Bronchial smooth muscle cell (primary cell): ENCODE measurements at places on chromosomes 2 and 18. TPM values are rescaled to one million over a fixed set of nuclear protein-coding genes. Genes with fewer than 3 reads are reported as not detected.

Gene LOXHD1
- total RNA-seq = not detected in 2 replicates

Gene C2orf72
- 0.09 TPM in 1 of 2 replicates, not detected in the other for total RNA-seq

Gene ZCCHC2
- 2.4 and 4.7 TPM in 2 replicates for total RNA-seq

Gene ALMS1
- 8.2 and 9.4 TPM in 2 replicates for total RNA-seq

Gene IL36G
- total RNA-seq = not detected in 2 replicates

Gene TFCP2L1
- total RNA-seq = not detected in 2 replicates

Gene GRP
- not detected in 2 replicates for total RNA-seq

Gene NT5C1B
- not detected in 2 replicates for total RNA-seq

Gene C2orf66
- total RNA-seq = under 0.01 TPM in 1 of 2 replicates, not detected in the other

Gene PCARE
- not detected in 2 replicates for total RNA-seq

Gene AKAIN1
- total RNA-seq = not detected in 2 replicates

Gene DLGAP1
- 0.32 and 0.34 TPM in 2 replicates for total RNA-seq

Gene PLA2R1
- total RNA-seq = 13.6 and 18.1 TPM in 2 replicates

Gene DHRS9
- 1.3 TPM in 1 of 2 replicates, not detected in the other for total RNA-seq

Gene FER1L5
- total RNA-seq = 1.1 and 1.4 TPM in 2 replicates
